ENCODE measurements at places on chromosomes 5 and 9. TPM values are rescaled to one million over a fixed set of nuclear protein-coding genes. Genes with fewer than 3 reads are reported as not detected.
A peak's percentile ranks its signal among the peaks of the same experiment; 100 is the strongest.

DNA sequence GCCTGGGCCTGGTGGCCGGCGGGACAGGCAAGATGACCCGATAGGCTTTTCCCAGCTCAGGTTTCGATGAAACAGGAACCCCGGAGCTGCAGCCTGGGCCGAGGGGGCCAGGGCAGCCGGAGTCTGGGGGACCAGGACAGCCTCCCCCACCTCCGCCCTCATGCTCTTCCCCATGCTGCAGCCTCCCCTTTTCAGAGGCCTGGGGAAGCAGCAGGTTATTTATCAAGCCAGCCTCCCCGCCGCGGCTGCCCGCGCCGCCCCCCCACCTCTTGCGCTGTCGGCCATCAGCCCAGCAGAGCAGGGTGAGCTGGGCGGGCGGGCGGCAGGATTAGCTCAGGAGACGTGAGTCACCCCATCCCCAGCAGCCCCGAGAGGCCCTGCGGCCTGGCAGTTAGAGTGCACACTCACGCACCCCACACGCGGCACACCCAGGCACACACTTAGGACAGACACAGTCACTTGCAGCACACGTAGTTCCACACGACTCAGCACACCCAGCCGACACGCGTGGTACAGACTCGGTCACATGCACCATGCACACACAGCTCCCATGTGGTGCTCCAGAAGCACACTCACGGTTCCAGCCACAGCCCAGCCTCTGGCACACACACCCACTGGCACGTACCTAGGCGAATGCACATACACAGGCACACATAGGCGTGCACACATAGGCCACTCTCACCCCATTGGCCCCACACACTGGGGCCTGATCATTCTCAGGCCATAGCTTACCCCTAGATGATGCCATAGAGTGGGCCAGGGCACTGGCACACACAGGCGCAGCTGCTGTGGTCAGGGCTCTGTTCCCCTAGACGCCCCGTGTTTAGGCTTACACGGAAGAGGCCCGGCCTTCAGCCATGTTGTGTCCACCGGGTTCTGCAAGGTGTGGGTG is 13.0 kb downstream of the CXXC5 start:
- peak; percentile 70 for DNase-seq
- no peak overlapping the region for H3K4me3 ChIP-seq
- H3K4me1 ChIP-seq: peaks cover 14% of the 10 kb centered on the region

- H3K4me3 ChIP-seq: no peak overlapping the region
- no peaks in the 10 kb centered on the region for H3K4me1 ChIP-seq
These were observed 293.1 kb upstream of the BRINP1 start for GRCh38 chr9:119662329-119662728.

DNA sequence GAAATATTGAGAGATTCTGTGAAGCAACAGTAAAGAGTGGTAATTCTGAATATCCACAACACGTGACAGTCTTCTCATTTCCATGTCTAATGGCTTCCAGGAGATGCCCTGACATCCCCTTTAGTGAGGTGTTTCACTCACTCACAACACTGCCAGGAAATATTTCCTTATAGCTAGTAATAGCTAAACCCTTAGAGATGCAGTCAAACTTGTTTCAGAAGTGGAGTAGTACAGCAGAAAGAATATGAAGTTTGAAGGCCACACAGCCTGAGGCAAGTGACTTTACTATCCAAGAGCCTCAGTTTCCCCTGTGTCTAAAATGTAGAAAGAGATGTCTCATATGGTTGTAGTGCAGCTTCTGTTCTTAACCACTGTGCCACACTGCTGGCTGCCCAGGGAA is 139.2 kb downstream of the CDK5RAP2 start:
- H3K27me3 ChIP-seq: no peaks in the 10 kb centered on the region
- H3K36me3 ChIP-seq: no peaks in the 10 kb centered on the region
- no peak for DNase-seq
- no peak overlapping the region for H3K27ac ChIP-seq

GRCh38 chr5:111676466-111676865 is 80.5 kb downstream of the NREP start:
- H3K27me3 ChIP-seq: no peaks in the 10 kb centered on the region
- no peaks in the 10 kb centered on the region for H3K36me3 ChIP-seq
- H3K27ac ChIP-seq: no peak overlapping the region
- no peak for DNase-seq

DNA sequence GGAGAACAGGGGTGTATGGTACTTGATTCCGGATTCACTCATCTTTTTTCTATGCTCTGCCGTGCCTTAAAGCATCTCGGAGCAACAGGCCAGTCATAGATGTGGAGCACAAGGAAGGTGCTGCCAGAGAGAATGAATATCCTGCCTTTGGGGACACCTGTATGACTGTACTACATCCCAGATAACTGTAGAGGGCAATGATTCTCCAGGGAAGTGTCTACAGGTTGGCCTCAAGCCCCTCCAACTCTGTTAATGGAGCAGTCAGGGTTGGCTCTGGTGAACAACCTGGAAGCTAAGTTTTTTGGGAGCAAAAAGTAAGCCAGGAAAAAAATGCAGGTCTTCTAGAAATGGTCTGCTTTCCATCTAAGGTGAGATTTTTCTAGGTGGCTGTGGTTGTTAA is 71.0 kb downstream of the NREP start:
- H3K4me3 ChIP-seq: no peak overlapping the region
- no peak overlapping the region for H3K27ac ChIP-seq
- H3K27me3 ChIP-seq: no peaks in the 10 kb centered on the region
- no peak for DNase-seq
- H3K36me3 ChIP-seq: no peaks in the 10 kb centered on the region
- peaks cover 5% of the 10 kb centered on the region for H3K4me1 ChIP-seq

DNA sequence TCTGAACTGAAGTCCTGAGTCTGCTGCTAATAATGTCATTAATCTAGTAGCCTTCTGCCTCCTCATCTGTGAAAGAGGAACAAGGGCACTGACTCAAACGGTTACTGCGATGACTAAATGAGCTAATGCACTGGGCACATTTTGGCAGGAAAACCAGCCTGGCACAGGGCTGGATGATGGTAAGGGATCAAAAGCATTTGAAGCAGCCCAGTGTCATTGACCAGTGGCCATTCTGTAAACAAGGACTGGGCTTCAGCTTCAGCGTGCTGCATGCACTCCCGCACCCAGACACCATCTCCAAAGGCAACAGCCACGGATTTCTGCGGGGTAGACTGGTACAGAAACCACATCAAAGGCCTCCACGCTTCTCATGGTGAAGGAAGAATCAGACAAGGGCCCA is 8.0 kb downstream of the GCNT4 start:
- H3K27ac ChIP-seq: no peak overlapping the region
- no peak overlapping the region for H3K4me3 ChIP-seq
- no peaks in the 10 kb centered on the region for H3K4me1 ChIP-seq
- no peaks in the 10 kb centered on the region for H3K27me3 ChIP-seq
- no peak for DNase-seq

DNA sequence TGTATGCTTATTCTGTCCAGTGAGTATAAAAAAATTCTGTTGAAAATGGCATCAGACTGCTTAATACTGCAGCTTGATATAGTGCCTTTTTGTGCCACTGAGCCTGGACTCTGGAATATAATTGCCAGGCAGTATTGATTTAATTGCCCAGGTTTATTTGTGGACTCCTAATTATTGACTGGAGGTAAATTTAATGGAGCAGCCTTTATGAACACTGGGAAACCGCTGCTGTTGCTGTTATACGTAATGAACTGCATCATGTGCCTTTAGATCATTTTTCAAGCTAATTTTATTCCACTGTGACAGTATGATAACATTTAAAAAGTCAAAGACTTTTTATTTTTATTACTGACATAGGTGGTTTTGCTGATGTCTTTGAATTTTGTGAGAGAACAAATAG is 90.2 kb upstream of the SH3GL2 start:
- no peaks in the 10 kb centered on the region for H3K36me3 ChIP-seq
- no peaks in the 10 kb centered on the region for H3K4me1 ChIP-seq
- H3K27ac ChIP-seq: no peak overlapping the region

The SPINK6 gene
- total RNA-seq: 0.45 TPM

DNA sequence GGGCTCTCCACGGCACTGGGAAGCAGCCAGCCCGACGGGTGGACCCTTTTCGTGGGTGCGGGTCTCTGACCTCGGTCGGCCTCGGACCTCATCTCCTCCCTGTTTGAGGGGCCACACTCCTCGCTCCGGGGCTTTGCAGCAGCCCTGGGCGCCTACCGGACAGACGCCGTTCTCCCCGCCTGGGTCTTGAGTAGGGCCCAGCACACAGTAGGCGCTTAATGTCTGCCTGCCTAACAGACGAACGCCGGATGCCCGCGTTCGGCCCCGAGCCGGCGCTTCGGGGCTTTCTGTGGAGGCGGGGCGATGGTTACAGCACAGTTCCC is 842 bp upstream of the GTF3C5 start:
- peak overlapping the region; percentile 77 for H3K4me3 ChIP-seq
- H3K27me3 ChIP-seq: no peaks in the 10 kb centered on the region

The KIF20A gene
- total RNA-seq: 35.7 TPM

The PROB1 gene
- total RNA-seq: 0.96 TPM

DNA sequence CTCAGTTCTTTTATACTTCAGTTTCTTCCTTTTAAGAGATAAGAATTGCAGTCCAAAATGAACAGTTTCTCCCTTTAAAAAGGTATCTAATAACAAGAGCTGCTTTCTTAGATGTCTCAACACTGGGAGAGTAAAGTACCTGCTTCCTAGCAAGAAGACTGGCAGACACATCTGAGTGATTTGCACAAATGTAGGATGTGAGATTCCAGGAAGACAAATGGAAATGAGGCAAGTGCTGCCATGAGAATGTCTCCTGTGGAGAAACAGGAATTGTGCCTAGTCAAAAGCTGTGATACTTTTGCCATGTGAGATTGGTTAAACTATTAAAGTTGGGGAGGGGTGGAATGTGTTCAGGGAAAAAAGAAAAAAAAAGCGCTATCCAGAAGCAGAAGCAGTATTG is 159.1 kb downstream of the HTR1A start:
- H3K4me3 ChIP-seq: no peak overlapping the region
- H3K27me3 ChIP-seq: no peaks in the 10 kb centered on the region
- no peaks in the 10 kb centered on the region for H3K4me1 ChIP-seq
- H3K36me3 ChIP-seq: no peaks in the 10 kb centered on the region

DNA sequence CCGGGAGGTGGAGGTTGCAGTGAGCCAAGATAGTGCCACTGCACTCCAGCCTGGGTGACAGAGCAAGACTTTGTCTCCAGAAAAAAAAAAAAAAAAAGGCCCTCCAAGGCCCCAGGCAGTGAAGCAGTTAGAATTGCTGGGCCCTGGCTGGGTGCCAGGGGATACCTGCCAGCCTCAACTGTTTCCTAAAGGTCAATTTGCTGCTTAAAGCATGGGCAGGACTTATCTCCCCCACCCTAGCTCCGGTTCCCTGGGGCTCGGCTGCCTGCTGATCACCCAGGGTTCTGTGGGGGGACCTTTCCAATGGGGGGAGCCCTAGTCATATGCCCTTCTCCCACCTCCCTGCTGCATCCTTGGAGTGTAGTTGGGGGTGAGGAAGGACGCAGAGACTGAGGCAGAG is 25.7 kb downstream of the NCS1 start:
- no peaks in the 10 kb centered on the region for H3K4me1 ChIP-seq
- no peak for DNase-seq
- no peaks in the 10 kb centered on the region for H3K36me3 ChIP-seq
- no peaks in the 10 kb centered on the region for H3K27me3 ChIP-seq
- no peak overlapping the region for H3K4me3 ChIP-seq

DNA sequence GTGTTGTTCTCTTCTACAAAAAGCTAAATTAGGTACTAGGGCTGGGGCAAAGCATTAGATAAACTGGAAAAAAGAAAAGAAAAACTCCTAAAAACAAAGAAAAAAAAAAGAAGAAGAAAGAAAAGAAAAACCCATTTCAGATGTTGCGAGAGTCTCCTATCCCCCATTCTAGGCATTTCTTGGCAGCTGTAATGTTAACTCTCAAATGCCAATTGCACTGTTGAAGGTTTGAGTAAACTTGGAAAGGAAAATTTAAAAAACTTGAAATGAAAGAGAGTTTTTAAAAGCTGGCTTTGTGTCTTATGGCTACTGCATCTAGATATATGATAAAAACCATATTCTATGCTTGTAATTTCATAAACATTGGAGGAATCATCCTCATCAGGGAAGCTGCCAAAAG is 34.6 kb upstream of the CTSV start:
- no peak overlapping the region for H3K27ac ChIP-seq
- H3K4me1 ChIP-seq: no peaks in the 10 kb centered on the region
- no peak for DNase-seq
- H3K36me3 ChIP-seq: no peaks in the 10 kb centered on the region
- H3K27me3 ChIP-seq: peaks cover 14% of the 10 kb centered on the region

The ENTREP1 gene
- 3.0 TPM for total RNA-seq

DNA sequence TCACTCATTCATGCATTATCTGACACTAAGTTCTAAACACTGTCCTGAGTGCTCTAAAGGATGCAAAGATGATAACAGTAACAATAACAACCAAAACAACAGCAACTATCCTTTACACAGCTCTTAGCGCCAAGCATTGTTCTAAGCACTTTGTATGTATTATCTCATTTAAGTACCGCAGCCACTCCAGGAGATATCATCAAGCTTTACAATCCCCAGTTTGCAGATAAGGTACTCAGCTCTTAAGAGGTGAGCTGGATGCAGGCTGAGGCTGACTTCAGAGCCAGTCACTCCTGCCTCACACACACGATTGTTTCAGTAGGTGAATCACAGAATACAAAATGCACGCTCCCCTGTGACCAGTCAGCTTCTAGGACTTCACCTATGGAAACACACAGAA is 141.8 kb downstream of the PAX5 start:
- no peak for DNase-seq
- H3K27me3 ChIP-seq: no peaks in the 10 kb centered on the region
- no peaks in the 10 kb centered on the region for H3K4me1 ChIP-seq
- no peaks in the 10 kb centered on the region for H3K36me3 ChIP-seq
- H3K27ac ChIP-seq: no peak overlapping the region

The PRUNE2 gene
- total RNA-seq: 12.1 TPM

DNA sequence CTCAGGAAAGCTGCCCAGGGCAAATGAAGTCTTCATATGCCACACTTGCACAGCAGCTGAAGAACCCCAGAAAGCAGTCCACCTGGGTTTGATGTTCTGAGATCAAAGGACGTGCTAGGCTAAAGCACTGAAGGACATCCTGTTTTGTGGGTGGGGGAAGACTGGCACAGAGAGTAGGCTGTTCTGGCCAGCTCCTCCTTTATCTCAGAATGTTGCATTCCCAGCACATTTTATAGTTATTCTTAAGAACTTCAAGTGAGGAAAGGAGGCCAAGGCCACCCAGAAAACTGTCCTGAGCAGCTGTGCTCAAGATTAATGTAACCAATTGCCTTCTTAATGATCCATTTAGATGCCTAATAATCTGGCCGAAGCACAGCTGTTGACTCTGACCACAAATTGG is 10.9 kb downstream of the SHOC1 start:
- H3K4me1 ChIP-seq: no peaks in the 10 kb centered on the region
- no peaks in the 10 kb centered on the region for H3K27me3 ChIP-seq
- H3K27ac ChIP-seq: no peak overlapping the region
